ENCODE measurements at places on chromosomes 7 and 10. TPM values are rescaled to one million over a fixed set of nuclear protein-coding genes. Genes with fewer than 3 reads are reported as not detected.
A peak's percentile ranks its signal among the peaks of the same experiment; 100 is the strongest.

ZNF138 gene
- 7.4 TPM for total RNA-seq

DNA sequence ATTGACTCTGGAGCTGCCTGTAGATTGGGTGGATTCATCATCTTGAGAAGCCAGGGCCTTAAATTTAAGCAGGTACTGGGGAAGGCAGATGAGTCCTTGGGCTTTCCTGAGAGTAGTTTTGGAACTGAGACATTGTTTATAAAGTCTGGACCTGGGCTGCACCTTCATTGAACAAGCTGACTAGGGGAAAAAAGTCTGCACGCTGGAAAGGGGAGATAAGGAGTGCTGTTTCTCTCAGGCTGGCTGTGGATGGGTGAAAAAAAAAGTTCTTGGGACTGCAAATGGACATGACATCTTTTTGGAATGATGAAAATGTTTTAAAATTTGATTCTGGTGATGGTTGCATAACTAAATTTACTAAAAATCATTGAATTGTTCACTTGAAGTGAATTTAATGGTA lies 12.0 kb downstream of the SEC24C start:
- DNase-seq: no peak

GRCh38 chr10:85598646-85599045 lies 767.9 kb downstream of the GRID1 start:
- DNase-seq: no peak

DNA sequence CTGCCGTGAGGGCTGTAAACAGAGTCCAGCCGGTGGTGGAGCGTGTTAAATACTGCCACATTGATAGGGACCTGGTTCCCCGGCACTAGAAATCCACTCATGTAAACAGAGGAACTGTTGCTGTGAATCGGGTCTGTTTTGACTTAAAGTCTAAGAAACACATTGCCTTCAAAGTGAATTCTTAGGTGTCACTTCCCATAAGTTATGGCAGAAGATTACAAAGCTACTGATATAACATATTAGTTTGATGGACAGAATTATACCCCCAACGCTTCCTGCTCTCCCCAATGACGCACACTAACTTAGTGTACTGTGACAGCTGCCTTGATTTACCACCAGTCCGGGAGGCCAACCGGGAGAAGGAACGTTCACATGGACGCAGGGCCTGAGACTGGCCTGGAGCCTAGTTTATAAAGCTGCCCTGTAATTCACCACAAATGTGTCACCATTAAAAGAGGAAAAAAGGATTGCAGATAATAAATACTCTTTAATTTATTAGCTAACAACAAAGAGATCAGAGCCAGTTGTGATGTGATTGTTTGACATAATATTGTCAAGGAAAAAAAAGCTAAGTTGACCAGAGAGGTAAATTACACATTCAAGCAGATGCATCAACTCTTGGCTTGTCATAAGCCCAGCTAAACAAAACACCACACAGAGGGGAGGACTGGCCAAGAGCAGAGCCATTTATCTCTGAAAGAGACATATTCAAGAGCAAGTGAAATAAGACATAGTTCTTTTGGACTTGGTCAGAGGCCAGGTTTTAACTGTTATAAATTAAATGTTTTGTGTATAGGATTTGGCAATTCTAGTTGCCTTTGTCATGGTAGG lies 820.6 kb downstream of the LRMDA start:
- no peak for DNase-seq

LFNG gene
- total RNA-seq: 24.7 TPM

DNA sequence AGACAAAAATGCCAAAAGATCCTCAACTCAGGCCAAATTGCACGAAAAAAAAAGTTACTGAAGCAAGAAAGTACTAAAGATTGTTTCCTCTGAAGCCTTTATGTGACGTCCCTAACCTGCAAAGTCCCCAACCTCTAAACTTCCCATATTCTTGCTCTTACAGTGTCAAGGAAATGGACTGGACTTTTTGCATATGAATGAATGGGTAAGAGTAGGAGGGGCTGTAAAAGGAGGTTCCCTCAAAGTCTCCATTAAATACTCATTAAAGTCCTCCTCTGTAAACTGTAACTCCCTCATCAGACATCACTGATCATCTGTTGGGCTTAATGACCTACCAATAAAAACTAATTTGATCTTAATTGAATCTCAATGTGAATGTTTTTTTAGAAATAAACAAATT lies 164.8 kb upstream of the STEAP1 start:
- DNase-seq: no peak

DNA sequence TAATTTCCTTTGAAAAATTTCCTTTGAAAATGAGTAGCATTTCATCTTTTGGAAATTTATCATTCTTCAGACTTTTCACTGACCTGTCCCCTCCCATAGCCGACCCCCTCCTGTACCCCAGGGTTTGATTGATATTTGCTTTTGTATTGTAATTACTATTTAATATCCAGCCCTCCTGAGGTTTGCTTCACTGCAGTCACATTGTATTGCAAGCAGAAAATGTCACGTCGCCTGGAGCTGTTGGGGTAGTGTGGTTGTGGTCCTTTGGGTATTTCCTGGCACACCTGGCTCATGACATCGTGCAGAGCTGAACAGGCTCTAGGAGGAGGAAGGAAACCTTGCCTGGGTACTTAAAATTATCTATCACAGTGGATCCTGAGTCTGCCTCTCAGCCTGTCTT lies 116.1 kb downstream of the INSYN2A start:
- no peak for DNase-seq

GRK5 gene
- 5.3 TPM for total RNA-seq

STEAP1 gene
- total RNA-seq: 6.5 TPM

FEZF1 gene
- not detected for total RNA-seq

DNA sequence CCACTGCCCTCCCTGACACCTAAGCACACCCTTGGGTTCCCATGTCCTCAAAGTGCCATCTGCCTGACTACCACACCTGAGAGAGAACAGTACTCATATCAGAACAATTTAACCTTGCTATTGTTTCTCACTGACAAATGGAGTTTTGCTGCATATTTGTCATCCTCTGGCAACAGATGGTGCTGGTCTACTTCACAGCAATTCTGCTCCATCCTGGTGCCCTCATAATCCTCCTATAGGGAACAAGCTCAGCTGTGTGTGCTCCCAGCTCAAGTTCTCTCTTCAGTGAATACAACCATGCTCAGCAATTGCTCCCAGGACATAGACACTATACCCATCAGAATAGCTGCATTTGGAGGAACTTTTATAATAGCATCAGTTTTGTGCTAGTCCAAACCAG lies 32.8 kb upstream of the ITGB1 start:
- DNase-seq: no peak

GIMAP6 gene
- not detected for total RNA-seq

- DNase-seq: no peak
Measured at GRCh38 chr7:13411636-13412035, 577.8 kb downstream of the ETV1 start.

CARD11 gene
- total RNA-seq: 63.3 TPM

DNA sequence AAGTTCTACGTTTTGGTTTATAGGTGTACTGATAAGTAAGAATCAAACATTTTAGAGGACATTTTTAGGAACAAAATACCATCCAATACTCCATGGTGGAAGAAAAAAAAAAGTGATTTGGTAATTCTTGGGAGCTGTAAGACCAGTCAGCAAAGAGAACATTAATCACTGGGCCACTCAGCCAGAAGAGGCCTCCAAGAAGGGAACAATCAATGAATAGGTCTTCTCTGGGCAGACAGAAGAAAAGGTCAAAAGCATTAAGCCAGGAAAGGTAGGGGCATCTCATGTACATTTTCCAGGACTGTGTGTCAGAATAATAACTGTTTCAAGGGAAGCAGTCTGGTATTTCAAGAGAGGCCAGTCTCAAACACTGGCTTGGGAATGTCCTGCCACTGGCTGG lies 190.4 kb upstream of the AGK start:
- no peak for DNase-seq

- DNase-seq: no peak
Measured at GRCh38 chr7:42274053-42274452, 37.0 kb upstream of the GLI3 start.

EGFR gene
- total RNA-seq: 324 TPM

TNS3 gene
- 143 TPM for total RNA-seq

- no peak for DNase-seq
Measured at GRCh38 chr7:154910125-154910524, 92.8 kb downstream of the PAXIP1 start.

DNA sequence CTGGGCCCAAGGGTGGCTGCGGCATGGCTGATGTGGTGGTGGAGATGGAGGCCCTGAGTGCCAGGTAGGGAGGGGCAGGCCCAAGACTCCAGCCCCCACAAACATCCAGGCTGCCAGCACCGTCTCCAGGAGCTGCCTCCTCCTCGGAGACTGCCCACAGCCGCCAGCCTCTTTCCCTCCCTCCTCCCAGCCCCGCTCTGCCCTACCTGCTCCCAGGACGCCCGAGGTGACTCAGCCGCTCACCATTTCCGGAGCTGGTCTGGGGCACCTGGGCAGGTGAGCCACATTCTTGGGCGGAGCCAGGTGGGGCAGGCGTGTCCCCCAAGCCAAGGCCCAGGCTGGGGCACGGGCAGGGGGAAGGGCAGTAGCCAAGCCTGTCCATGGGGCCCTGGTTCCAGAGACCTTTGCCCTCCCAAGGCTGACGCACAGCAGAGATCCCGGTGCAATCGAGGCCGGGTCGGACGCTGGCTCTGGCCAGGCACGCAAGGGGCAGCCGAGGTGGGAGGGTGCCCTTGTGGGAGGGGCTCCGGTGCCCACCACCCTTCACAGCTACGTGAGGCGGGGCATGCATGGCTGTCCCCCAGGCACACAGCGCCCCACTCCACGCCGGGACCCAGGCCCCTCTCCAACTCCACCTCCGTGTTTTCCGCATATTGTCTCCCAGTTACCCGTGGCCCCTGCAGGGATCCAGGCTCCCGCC lies 8.8 kb downstream of the ADAP1 start:
- peak; percentile 100 for DNase-seq

GRCh38 chr10:76559892-76560220 lies 1077.8 kb downstream of the KCNMA1 start:
- no peak for DNase-seq

DNA sequence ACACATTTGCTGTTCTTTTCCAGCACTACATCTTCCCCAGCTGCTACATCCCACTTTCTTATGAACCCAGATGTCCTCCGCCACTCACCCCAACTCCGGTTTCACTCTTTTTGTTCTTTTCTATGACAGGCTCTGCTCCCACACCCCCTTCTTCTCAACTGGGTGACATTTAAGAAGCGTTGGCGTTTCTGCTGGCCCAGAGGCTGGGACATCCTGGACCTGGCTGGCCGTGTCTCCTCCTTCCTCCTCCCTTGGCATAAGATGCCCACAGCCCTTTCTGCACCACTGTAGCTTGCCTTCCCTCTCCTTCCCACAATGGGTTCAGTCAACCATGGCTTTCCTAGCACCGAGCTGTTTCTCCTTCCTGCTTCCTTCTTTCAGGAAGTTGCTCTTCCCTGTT lies 9.4 kb upstream of the CALML5 start:
- no peak for DNase-seq

DNA sequence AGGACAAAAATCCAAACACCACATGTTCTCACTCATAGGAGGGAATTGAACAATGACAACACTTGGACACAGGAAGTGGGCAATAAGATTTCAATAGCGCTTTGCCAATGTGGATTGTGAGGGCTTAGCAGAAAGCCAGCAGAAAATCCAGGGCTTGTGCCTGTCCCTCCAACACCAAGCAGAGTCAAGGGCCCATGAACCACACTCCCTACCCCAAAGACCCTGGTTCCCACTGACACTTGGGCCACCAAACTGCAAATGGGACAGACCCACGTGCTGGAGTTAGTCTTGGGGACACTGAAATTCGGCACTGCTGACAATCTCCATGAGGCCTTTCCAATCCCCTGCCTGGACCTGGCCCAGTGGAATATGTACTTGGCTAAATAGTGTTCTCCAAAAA lies 67.0 kb downstream of the GRID1 start:
- no peak for DNase-seq

DNA sequence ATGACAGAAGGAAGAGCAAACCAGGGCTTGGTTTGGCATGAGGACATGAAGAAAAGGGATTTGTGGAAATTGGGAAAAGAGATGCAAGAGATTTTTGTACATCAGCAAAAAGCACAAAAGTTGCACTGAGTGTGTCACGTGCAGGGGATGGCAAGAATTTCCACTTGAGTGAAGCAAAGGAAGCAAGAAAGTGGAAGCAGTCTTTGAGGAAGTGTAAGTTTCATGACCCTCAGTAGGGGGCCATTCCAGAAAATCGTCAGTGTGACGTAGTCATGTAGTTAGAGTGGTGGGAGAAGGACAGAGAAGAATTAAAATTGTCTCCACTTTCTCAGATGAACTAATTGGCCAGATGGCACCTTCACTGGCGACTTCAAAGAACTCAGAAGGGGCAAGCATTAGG lies 123.3 kb upstream of the FZD1 start:
- DNase-seq: no peak

- DNase-seq: no peak
Measured at GRCh38 chr10:133132473-133133291, 27.3 kb upstream of the KNDC1 start.

TSC22D4 gene
- total RNA-seq: 79.8 TPM

DNA sequence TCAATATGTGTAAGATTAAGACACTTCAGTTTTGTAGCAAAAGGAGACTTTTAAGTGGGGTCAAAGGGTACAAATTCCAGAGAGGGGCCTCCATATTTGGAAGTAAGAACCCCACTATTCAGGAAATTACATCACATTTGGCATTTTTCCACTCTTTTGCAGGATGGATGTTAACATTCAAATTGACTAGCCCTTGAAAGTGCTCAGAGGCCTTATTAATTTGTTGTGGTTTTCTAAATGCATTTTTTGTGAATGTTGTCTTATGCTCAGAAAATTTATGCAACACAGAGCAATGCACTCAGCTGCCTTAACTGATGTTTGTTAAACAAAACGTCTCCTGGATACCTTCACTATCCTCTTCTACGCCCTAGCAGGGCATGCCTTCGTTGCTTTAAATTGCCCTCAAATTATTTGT lies 50.9 kb upstream of the PDLIM1 start:
- no peak for DNase-seq

PKD1L1 gene
- 0.08 TPM for total RNA-seq

DNA sequence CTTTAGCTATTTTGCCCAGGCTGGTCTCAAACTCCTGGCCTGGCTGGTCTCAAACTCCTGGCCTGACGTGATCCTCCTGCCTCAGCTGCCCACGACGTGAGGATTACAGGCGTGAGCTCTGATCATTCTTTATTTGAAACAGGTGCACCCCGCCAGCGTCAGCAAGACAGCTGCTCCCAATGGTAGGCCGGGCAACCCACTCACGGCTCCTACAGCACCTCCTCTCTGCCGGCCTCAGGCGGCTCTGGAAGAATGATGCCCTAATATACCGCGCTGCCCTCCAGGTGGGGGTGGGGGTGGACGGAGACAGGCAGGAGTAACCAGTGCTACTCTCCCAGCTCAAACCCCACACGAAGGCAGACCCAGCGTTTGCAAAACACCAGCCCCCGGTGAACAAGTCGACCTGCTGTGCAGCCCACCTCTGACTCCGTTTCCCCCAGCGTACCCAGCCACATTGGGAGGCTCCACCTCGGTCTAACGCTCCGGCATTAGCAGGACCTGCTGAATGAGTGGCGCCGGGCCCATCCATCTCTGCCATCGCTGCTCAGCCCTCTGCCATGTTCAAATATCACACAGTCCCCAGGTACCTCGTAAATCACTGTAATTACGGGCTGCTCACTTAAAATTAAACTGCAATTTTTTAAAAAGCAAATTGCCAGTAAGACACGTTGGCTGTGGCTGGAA lies 148.6 kb downstream of the ELFN1 start:
- no peak for DNase-seq

All from PC-9 (cell line).